Caki2 (cell line): ENCODE measurements at places on chromosomes 11 and 22. TPM values are rescaled to one million over a fixed set of nuclear protein-coding genes. Genes with fewer than 3 reads are reported as not detected.

DNA sequence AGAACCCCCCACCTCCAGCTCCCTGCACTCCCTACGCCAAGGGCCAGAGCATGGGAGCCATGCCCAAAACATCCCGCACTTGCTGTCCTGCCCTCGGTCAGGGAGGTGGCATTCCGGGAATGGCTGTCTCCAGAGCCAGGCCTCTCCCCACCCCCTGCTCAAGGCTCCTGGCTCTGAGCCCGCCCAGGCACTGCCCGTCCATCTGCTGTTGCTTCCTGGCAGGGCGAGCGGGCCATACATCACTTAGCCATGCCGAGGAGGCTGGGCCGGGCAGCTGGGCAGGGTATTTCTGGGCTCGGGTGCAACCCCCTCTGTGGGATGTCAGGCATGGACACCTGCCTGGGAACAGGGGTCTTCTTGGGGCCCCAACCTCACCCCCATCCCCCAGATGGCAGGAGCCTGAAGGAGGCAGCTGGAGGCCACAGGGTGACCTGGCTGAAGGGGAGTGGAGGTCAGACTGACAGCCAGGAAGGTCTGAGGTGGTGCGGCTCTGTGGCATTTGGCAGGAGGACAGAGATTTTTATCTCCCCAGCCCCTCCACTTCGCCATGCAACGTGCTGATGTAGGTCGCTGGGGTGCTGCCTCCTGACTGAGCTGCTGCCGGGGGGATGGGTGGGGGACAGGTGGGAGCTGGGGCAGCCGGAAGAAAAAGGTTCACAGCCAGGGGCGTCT, 8.7 kb upstream of the CABP7 start:
- no peak for DNase-seq

GRCh38 chr11:60756307-60757032, at the start of gene MS4A15:
TSS of gene MS4A15 (plus strand) at chr11:60756867. CDS start at chr11:60763734, 6,867 bp downstream.
- DNase-seq, result no peak

- peak; percentile 58 for DNase-seq
Measured at GRCh38 chr22:26756675-26757293, 99.4 kb downstream of the MIAT start.

DNA sequence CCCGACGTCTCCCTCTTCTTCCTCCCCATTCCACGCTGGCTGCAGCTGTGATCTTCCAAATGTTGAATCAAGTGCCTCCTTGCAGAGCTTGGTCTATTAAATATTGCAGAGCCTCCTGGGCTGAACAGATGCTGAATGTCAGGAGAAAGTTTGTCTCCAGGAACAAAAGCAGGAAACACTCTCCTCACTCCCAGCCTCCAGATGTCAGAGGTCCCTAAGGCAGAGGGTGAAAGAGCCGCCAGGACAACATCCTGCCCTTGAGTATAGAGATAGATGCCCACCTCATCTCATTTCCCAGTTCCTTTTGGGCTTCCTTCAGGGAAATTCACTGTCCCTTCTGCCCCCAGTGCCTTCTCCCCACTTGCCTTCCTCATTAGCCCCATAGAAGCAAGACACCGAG, 40.8 kb upstream of the IGSF9B start:
- DNase-seq, result no peak

Gene OR51I1
- total RNA-seq, result not detected in 2 replicates

DNA sequence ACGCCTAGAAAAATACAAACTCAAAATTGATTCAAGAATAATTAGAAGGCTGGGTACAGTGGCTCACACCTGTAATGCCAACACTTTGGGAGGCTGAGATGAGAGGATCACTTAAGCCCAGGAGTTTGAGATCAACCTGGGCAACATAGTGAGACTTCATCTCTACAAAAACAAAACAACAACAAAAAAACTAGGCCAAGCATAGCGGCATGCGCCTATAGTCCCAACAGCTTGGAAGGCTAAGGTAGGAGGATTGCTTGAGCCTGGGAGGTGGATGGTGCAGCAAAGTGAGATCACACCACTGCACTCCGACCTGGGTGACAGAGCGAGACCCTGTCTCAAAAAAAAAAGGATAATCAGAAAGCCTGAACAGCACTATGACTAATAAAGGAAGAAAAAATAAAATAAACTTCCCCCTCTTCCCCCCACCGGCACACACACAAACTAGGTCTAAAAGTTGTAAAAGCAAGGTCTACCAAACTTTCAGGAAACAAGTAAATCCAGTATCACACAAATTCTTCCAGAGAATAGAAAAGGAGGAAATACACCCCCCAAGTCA, 35.8 kb downstream of the RRAS2 start:
- no peak for DNase-seq

GRCh38 chr11:120563703-120564572, 52.4 kb downstream of the GRIK4 start:
- no peak for DNase-seq

- DNase-seq, result peak; percentile 27
Measured at GRCh38 chr11:68447015-68447801, 13.3 kb upstream of the PPP6R3 start.

GRCh38 chr22:45594123-45594941, 77.3 kb upstream of the ATXN10 start:
- no peak for DNase-seq

GRCh38 chr22:32913557-32913956, 112.1 kb downstream of the TIMP3 start:
- no peak for DNase-seq

DNA sequence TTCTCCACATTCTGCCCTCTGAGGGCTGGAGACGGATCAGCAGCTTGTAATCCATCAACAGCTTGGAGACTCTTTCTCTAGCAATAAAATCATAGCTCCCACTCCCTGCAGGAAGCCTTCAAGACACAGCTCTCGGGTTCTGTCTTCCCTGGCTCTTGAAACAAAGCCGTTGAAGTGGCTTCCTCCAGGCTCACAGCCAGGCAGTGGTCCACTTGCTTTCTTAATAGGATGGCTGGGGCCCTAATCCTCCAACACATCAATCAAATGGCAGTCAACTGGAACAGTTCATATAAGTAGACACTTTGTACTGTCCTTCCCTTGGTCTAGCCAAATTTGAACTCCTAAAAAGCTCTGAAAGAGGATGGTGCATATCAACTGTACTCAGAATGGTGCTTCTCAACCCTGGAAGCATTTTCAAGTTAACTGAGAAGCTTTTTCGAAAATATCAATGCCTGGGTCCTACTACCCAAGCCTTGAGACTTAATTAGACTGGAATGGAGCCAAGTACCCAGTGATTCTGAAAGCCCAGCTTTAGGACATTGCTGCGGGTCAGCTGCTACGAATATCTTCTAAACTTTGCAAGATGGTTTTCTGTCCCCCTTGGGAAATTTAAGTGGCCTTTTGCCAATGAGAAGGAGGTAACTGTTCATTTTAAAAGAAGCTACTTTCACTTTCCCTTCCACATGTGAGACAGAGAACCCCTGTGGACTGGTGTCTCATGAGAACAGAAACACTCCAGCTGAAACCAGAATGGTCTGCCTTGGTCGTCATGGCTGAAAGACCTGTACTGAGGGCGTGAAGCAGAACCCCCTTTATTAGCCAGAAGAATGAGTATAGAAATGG, 74.7 kb downstream of the SC5D start:
- no peak for DNase-seq

Gene CCDC116
- total RNA-seq, result 0.07 TPM in 1 of 2 replicates, not detected in the other

GRCh38 chr22:49518436-49518970, 309.2 kb downstream of the BRD1 start:
- no peak for DNase-seq

DNA sequence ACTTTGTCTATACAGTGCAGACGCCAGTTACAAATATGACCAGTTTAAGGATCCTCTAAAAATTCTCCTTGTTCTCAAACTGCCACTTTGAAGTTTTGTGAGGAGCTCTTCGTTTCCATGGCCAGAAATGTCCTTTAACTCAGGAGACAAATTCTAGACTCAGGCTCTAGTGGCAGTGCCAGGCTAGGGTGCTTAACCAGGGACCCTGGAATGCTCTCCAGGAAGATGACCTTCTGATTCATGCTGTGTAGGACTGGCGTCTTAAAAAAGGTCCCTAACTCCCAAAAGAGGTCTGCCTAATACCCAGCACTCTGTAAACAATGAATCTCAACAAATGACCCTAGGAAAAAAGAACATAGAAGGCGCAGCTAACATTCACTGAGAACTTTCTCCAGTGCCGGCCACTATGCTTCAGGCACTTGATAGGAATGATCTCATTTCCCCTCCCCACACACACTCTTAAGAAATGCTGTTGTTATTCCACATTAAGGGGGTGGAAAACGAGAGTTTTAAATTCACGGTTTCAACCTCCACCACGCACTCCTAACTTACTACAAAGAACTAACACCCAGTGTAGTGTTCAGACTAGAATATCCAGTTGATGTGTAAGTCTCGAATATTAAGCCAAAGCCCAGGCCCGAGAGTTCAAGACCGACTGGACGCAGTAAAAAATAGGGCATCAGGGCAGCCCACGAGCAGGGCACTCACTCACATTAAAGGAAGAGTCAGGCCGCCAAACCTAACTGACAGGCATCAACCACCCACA, 747 bp downstream of the NXF1 start:
- DNase-seq, result no peak

GRCh38 chr11:96156379-96156722, 186.6 kb downstream of the MAML2 start:
- DNase-seq, result no peak

DNA sequence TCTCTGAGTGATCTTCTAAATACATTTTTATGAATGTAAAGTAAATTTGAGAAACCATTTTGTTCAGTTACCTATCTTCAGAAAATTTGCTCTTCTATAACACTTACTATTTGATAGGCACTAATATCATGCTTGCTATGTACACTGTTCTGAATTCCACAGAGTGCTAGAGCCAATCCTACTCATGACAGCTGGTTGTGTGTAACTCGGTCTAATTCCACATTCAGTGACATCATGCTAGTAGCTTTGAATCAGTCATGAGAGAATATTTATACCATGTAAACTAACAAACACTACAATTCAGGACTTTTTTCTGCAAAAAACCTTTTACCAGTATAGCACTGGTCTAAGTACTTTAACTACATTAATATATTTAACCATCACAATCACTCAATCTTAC, 902.9 kb downstream of the DLG2 start:
- DNase-seq, result no peak

- DNase-seq, result no peak
Measured at GRCh38 chr11:11582011-11582701, 39.6 kb downstream of the GALNT18 start.

Gene JAML
- not detected in 2 replicates for total RNA-seq

DNA sequence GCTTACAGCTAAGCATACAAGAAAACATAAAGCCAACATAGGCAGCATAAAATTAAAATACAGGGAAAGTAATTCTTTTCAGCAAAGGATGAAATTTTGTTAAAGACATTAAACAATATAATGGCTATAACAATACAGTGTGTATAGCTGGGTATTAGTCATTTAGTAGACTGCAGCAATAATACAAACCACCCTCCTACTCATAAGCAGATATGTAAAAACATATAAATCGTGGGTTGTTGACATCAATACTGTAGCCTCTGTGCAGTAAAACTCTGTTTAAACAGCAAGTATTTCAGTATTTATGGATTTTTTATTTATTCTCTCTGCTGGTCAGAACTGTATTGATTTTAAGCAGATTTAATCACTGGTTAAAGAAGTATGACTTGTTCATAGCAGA, 639.1 kb upstream of the ANO5 start:
- DNase-seq, result no peak

Gene OR10D3
- total RNA-seq, result not detected in 2 replicates

Gene FXYD6
- total RNA-seq, result not detected in 2 replicates

GRCh38 chr11:27367881-27368280, 4.9 kb upstream of the CCDC34 start:
- no peak for DNase-seq

Gene TMPRSS13
- not detected in 2 replicates for total RNA-seq

Gene SLC5A12
- total RNA-seq, result not detected in 2 replicates

GRCh38 chr22:40040927-40041326, 46.2 kb downstream of the FAM83F start:
- DNase-seq, result peak; percentile 59

DNA sequence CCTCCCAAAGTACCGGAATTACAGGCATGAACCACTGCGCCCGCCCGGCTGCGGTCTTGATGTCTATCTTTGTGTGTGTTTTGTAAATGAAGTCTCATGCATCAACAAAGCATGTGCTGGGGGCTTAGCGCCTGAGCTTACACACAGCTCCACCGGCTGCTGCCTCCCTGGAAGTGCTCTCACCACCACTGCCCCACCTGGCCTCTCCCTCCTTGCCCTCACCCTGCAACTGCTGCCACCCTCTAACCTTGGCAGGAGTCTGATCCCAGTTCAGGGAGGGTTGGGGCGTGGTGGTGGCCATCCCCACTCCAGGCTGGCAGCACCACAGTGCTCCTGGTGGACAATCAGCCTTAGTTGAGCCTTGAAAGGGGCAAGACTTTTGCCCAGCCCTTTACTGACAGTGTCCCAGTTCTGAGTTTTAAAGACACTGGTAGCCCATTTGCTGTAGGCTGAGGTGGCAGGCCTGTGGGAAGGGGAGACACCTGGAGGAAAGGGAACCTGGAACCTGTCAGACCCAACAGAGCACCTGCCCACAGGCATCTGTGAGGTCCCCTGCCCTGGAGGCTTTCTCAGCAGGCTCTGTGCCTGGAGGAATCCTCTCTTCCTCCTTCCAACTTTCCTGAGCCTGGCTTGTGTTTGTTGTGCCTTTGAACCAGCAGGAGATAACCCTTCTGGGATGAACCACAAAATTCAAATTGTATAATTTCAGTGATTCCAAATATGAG, 42.4 kb upstream of the WEE1 start:
- DNase-seq, result no peak
